ENCODE measurements at places on chromosomes 7 and 10.

DNA sequence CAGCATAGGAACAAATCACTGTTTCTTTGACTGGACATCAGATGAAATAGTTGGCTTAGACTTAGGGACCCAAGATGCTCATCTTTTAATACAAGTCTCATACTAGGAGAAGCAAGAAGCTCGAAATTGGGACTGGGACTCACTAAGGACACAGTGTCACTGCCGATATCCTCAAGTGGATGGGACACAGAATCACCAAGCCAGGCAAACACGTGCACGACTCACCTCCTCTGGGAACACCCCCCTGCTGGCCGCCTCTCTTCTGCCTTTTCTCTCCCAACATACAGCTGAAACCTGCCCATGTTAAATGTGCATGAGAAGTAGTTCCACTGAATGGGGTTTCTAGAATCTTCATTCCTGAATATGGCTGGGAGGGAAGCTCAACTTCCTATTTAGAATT is 106.6 kb upstream of the FAM204A start:
- no peak for DNase-seq

GRCh38 chr7:90843472-90843871 is 247.4 kb downstream of the CDK14 start:
- DNase-seq, result no peak

DNA sequence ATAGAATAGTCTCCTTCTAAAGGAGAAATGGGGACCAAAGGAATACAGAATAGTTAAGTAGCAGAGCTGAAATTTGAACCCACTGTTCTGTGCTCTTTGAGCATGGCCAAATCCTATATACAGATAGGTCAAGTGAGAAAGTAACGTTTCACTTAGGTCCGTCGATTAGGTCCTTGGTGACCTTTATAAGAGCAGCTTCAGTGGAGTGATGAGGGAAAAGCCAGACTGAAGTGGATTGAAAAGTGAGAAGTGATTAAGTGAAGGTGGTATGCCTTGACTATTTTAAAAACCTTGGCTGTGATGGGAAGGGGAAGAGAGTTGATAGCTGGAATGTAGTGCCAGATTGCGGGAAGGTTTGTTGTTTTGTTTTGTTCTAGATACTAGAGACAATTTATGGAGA is 10.6 kb upstream of the LSMEM1 start:
- no peak for DNase-seq

GRCh38 chr10:10612151-10612550 is 405.5 kb upstream of the CELF2 start:
- no peak for DNase-seq

GRCh38 chr7:47266799-47267198 is 315.1 kb downstream of the TNS3 start:
- DNase-seq, result no peak

GRCh38 chr10:3831608-3832007 is 46.6 kb upstream of the KLF6 start:
- DNase-seq, result no peak

- no peak for DNase-seq
These were observed 138.4 kb downstream of the FGFR2 start for GRCh38 chr10:121459622-121460453.

GRCh38 chr10:31170636-31171035 is 139.0 kb upstream of the ZNF438 start:
- no peak for DNase-seq

- DNase-seq, result no peak
These were observed 37.1 kb upstream of the COMTD1 start for GRCh38 chr10:75272896-75273295.

DNA sequence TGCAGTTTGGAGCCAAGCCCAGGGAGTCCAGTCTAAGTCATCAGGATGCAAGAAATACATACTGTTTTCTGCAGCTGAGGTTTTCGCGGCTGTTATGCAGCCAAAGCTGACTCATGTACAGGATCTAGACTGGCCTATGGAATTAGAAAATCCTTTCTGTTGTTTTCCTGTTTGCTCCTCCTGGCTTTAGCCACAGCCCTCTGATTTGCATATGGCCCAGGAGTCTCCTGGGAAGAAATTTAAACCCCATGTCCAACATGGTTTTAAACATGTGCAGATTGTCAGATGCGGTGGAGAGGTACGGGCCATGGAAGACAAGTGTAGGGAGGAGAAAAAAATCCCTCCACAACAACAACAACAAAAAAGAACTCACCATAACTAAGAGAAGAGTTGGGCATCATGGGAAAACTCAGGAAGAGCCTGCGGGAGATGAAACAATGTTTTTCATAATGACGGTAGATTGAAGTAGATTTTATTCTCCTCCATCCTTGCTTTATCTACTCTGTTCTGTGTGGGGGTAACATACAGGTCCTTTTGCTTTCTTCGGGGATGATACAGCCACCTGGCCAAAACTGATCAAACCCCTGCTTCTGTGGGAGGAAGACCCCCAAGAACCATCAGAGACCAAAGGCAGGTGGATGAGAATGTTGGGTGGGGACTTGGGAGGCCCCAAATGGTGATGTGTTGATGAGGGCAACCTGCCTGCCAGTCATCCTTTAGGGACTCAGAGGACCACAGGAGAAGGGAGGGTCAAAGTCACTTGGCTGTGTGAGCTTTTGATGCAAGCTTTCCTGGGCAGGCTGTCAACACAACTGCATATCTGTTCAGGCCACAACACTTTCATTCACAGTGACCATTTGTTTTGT is 29.8 kb upstream of the GNA12 start:
- DNase-seq, result no peak

- no peak for DNase-seq
These were observed 37.4 kb downstream of the HSPA12A start for GRCh38 chr10:116704926-116705325.

DNA sequence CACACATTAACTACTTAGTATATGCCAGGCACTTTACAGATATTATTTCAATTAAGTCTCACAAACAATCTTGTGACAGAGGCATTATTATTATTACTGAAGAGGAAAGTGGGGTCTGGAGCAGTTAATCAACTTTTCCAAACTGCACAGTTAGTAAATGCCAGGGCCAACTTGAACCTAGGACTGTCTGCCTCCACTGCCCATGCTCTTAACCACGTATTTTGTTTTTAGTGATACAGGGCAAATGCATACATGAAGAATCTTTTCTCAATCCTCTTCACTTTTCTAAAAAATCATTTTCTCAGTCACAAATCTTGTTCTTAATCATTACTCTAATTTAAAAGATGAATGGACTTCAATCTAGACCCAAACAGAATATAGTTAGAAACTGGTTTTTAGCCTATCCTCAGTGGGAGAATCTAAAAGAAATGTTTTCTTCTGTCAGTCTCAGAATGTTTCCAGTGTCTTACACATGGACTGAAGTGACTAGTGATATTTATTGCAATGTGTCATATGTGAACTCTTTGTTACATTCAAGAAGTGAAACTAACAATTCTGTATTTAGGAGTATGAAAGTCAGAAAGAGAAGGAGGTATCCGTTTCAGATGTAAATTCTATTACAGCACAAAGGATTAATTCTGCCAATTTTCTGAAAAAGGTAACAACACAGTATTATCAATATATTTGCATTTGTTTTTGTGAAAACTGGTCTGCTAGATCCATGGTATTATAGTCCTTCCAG is 55.5 kb upstream of the CCNJ start:
- DNase-seq, result no peak

DNA sequence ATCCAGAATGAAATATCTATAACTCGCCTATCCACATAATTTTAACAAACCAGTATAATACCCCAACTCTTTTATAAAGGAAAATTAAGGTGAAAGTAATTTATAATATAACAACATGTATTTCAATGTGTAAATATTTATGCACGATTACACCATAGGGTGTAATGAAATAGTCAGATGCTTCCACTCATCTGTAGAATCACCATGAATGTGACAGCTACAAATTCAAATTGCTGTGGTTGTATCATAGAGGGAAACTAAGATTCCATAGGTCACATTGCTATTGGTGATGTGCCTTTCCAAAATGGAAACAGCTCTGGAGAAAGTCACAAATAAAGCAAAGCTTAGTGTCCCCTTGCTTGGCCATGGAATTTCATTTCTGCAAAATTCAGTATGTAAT is 95.7 kb downstream of the CPED1 start:
- no peak for DNase-seq

Measured in activated naive CD4-positive, alpha-beta T cell treated with Interleukin-2 at 50 U/mL for 16 hours (primary cell).